ENCODE measurements at places on chromosomes 6 and 20. TPM values are rescaled to one million over a fixed set of nuclear protein-coding genes. Genes with fewer than 3 reads are reported as not detected.

- H3K36me3 ChIP-seq: no peaks in the 10 kb centered on the region
- H3K4me3 ChIP-seq: peak overlapping the region; percentile 72
- H3K4me1 ChIP-seq: peaks cover 48% of the 10 kb centered on the region
- peaks cover 15% of the 10 kb centered on the region for H3K27me3 ChIP-seq
Observed at GRCh38 chr6:79632580-79632979, 1.5 kb downstream of the SH3BGRL2 start.

DNA sequence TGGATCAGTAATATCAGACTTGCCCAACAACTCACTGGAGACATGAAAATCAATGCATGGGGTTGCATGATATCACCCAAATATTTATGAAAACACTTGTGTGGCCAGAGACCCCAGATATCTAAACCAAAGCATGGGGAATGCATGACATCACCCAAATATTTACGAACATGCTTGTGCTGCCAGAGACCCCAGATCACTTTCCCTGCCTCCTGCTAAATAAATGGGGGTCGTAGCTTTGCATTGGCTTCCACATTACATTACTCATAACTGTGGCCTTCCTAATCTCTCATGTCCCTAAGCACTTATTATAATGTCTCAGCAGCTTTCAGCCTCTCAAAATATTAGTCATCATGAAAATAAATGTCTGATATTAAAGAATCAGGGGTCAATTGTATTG, 838.0 kb upstream of the DEFB115 start:
- H3K27ac ChIP-seq: no peak overlapping the region
- no peak overlapping the region for H3K4me3 ChIP-seq
- H3K4me1 ChIP-seq: no peaks in the 10 kb centered on the region
- H3K36me3 ChIP-seq: peaks cover 15% of the 10 kb centered on the region
- H3K27me3 ChIP-seq: no peaks in the 10 kb centered on the region
- DNase-seq: no peak

DNA sequence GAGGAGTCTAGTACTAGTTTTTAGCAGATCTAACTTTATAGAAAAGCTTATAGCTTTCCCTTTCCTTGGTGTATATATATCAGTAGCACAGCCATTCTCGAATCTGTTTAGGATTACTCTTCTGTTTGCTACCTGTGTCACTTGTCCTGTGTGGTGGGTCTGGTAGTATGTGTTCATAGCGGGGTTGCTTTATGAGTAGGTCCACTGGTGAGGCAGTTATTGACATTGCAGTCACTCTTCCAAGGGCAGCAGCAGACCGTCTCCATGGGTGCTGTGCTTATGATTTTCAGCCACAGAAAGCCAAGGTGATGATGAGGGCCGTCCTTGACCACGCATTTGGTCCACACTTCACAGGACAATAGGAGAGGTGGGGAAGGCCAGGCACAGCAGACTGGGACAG, 171.5 kb downstream of the CDKAL1 start:
- peak overlapping the region; percentile 22 for H3K27ac ChIP-seq
- H3K4me1 ChIP-seq: peaks cover 54% of the 10 kb centered on the region
- no peaks in the 10 kb centered on the region for H3K27me3 ChIP-seq
- no peak for DNase-seq
- H3K36me3 ChIP-seq: no peaks in the 10 kb centered on the region
- no peak overlapping the region for H3K4me3 ChIP-seq

DNA sequence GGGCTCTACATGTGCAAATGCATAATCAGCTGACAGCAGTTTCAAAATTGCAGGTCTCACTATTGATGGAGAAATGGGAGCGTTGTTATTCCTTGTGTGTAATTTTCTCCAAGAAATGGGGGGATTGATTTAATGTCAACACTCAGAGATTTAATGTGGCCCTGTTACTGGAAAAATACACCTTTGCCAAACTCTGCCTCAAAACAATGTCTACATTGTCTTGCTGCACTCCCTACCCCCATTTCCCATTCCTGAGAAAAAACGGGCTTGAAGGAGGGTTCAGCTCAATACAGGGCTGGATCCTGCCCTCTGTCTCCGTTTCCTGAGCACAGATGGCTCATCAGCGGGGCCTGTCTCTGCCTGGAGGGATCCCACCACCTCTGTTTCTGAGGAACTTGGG, 18.4 kb downstream of the EDN3 start:
- H3K4me1 ChIP-seq: no peaks in the 10 kb centered on the region
- H3K27ac ChIP-seq: no peak overlapping the region
- H3K36me3 ChIP-seq: no peaks in the 10 kb centered on the region
- no peak for DNase-seq

DNA sequence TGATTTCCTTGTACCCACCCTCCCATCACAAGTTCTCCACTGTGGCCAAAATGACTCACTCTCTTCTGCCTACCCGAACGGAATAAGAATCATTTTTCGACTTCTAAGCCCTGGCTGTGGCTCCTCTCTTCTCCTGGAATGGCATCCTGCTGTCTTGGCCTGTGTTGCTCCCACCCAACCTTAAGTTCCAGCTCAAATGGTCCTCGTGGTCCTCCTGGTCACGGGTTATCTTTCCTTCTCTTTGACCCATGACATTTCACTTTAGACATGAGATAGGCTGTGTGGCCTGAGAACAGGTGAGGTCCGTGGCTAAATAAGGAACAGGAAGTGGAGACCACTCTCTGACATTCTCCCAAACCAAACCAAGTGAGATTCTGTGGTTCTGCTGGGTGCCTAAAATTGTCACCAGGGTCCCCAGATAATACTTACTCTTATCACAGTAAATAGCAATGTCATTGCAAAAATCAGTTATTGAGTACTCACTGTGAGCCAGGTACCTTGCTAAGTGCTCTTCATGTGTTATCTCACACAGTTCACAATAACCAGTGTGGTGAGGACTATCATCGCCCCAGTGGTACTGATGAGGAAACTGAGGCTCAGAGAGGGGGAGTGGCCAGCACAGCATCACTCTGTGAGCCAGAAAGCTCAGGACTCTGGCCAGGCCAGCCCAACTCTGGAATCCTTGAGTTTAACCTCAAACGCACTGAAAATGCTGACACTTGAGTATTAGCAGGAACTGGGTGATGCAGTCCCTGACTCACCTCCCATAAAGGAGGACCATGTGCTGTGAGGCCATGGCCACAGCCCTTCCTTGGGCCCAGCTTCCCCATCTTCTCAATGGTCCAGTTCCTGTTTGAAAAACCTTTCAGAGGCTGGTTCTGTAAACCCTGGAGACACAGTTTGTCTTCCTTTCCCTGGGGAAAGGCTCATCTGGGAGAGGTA, 74.8 kb upstream of the SIRPA start:
- H3K27ac ChIP-seq: no peak overlapping the region
- peaks cover 8% of the 10 kb centered on the region for H3K4me1 ChIP-seq
- no peaks in the 10 kb centered on the region for H3K27me3 ChIP-seq
- H3K36me3 ChIP-seq: no peaks in the 10 kb centered on the region
- H3K4me3 ChIP-seq: no peak overlapping the region

The SOX12 gene
- 16.5 TPM for total RNA-seq

GRCh38 chr6:111090766-111091165, 3.5 kb downstream of the SLC16A10 start:
- DNase-seq: no peak
- H3K27ac ChIP-seq: no peak overlapping the region
- peaks cover 15% of the 10 kb centered on the region for H3K4me1 ChIP-seq

- DNase-seq: no peak
- no peaks in the 10 kb centered on the region for H3K36me3 ChIP-seq
- no peaks in the 10 kb centered on the region for H3K27me3 ChIP-seq
- no peaks in the 10 kb centered on the region for H3K4me1 ChIP-seq
Observed at GRCh38 chr6:84739866-84740208, 24.6 kb downstream of the TBX18 start.

The HLA-DQA1 gene
- not detected for total RNA-seq

DNA sequence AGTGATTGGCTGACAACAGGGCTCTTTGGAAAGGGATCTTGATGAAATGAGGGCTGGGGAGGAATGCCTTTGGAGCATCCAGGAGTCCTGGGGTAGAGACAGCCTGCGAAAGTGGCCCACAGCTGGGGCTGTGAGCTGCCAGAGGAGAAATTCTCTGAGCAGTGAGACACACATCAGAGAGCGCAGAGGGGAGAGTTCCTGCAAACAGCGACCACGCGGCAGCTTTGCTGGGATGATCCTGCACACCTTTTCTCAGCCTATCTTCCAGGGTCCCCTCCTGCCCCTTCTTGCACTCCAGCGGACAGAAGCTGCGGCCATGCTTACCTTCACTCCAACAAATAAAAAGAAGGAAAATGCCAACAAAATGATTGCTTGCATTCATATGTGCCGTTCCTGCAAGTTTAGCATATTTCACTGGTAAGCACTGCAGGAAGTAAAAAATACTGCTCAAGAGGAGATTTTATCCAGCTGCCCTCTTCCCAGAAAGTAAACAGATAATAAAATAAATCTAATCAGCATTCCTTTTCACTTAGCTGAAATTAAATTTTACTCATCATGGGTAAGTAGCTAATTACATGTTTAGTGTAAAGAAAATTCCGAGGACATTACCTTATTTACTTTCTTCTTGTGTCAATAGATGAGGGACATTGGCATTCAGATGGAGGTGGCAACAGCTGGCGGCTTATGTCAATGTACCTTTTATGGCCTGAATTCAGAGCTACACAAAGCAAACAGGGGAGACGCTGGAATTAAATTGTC, 339.9 kb upstream of the ARID1B start:
- no peaks in the 10 kb centered on the region for H3K27me3 ChIP-seq
- no peak for DNase-seq
- H3K4me1 ChIP-seq: peaks cover 22% of the 10 kb centered on the region
- no peak overlapping the region for H3K4me3 ChIP-seq
- no peaks in the 10 kb centered on the region for H3K36me3 ChIP-seq
- no peak overlapping the region for H3K27ac ChIP-seq

- no peak overlapping the region for H3K27ac ChIP-seq
- no peaks in the 10 kb centered on the region for H3K27me3 ChIP-seq
- H3K4me3 ChIP-seq: no peak overlapping the region
- DNase-seq: no peak
Observed at GRCh38 chr6:148250975-148251685, 91.5 kb upstream of the SASH1 start.

DNA sequence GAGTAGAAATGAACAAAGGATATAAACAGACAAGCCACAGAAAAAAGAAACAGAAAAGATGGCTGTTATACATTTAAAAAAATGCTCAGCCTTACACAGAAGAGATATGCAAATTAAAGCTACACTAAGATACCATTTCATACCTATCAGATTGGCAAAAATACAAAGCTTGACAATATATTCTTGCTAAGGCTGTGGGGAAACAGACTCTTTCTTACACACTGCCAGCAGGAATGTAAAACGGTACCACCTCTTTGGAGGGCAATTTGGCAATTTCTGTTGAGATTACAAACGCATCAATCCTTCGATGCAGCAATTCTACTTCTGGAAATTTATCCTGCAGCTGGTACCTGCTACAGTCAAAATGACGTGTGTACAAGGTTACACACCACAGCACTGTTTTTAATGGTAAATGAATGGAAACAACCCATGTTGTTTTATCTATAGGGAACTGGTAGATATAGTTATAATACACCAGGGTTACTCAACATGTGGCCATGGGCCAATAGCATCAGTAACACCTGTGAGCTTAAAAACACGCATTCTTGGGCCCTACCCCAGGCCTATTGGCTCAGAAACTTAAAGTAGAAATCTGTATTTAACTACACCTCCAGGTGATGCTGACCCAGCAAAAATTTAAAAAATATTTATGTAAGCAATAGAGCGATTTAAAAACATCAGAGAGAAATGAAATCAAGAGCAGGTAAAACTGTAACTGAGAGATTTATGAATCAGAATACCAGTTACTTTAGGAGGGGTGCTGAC, 53.3 kb downstream of the TRAM2 start:
- no peak overlapping the region for H3K4me3 ChIP-seq
- no peaks in the 10 kb centered on the region for H3K36me3 ChIP-seq
- DNase-seq: no peak
- H3K27me3 ChIP-seq: no peaks in the 10 kb centered on the region
- no peak overlapping the region for H3K27ac ChIP-seq

- no peak for DNase-seq
- H3K27ac ChIP-seq: no peak overlapping the region
- no peaks in the 10 kb centered on the region for H3K27me3 ChIP-seq
- H3K4me3 ChIP-seq: no peak overlapping the region
- H3K4me1 ChIP-seq: no peaks in the 10 kb centered on the region
Observed at GRCh38 chr6:30855429-30856075, 28.8 kb upstream of the DDR1 start.

The PROKR2 gene
- not detected for total RNA-seq

DNA sequence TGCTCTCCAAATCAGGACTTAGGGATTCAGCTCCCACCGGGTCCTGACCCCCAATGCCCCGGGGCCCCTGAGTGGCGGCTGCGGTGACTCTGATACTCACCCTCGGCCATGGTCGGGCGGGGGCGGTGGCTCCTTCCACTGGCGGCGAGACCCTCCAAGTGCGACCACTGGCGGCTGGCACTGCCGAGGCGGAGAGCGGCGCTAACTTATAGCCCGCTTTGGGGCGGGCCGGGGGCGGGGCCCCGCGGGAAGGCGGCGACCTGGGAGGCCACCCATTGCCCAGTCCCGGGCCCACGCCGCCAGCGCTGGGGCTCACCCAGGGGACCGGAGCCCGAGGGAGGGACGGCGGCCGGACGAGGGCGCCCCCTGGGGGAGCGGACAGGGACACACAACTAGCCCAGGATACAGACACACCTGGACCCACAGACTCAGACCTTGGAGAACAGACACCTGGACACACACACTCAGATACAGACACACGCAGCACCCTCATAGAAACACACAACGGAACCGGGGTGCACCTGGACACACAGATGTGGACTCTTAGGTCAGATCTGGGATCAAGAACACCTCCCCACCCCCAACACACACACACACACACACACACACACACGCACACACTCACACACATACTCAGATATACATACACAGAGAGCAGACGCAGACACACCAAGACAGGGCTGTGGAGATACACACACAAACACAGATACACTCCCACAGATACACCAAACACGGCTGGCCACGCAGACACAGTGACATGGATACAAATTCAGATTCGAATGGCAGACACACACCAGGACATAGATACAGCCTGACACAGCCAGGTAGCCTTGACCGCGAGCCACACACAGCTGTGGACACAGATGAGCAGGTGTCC, at the start of gene TGM2:
Gene TGM2 (minus strand): TSS at position 182 of the 877 bp plus-strand sequence. CDS start 72 bp downstream, at position 110.
- H3K36me3 ChIP-seq: no peaks in the 10 kb centered on the region
- peaks cover 29% of the 10 kb centered on the region for H3K4me1 ChIP-seq
- H3K4me3 ChIP-seq: peak within 1 kb of the TSS; percentile 46
- DNase-seq: peak; percentile 94

Data from stomach (tissue), 19 donors.